ENCODE measurements at places on chromosomes 4 and X. TPM values are rescaled to one million over a fixed set of nuclear protein-coding genes. Genes with fewer than 3 reads are reported as not detected.
A peak's percentile ranks its signal among the peaks of the same experiment; 100 is the strongest.

GRCh38 chrX:79078114-79078513, 66.4 kb upstream of the GPR174 start:
- no peak overlapping the region for H3K27ac ChIP-seq
- no peak for DNase-seq
- no peak overlapping the region for H3K4me3 ChIP-seq
- H3K36me3 ChIP-seq = no peaks in the 10 kb centered on the region
- no peaks in the 10 kb centered on the region for H3K27me3 ChIP-seq
- H3K4me1 ChIP-seq = no peaks in the 10 kb centered on the region

HMX1 gene
- total RNA-seq = 5.3 TPM

- no peaks in the 10 kb centered on the region for H3K4me1 ChIP-seq
- H3K4me3 ChIP-seq = no peak overlapping the region
- H3K36me3 ChIP-seq = no peaks in the 10 kb centered on the region
These were observed 224.7 kb downstream of the ANTXR2 start for GRCh38 chr4:79848329-79848728.

UGT8 gene
- 0.55 TPM for total RNA-seq

USP17L13 gene
- not detected for total RNA-seq

- no peak overlapping the region for H3K27ac ChIP-seq
- no peaks in the 10 kb centered on the region for H3K36me3 ChIP-seq
- H3K27me3 ChIP-seq = no peaks in the 10 kb centered on the region
These were observed 34.6 kb downstream of the BCLAF3 start for GRCh38 chrX:19956306-19956705.

GRCh38 chrX:69546417-69546816, 42.3 kb downstream of the NALF2 start:
- no peak overlapping the region for H3K27ac ChIP-seq
- no peaks in the 10 kb centered on the region for H3K4me1 ChIP-seq
- H3K36me3 ChIP-seq = no peaks in the 10 kb centered on the region
- DNase-seq = no peak
- H3K27me3 ChIP-seq = no peaks in the 10 kb centered on the region
- no peak overlapping the region for H3K4me3 ChIP-seq

- H3K4me1 ChIP-seq = peaks cover 47% of the 10 kb centered on the region
- H3K27ac ChIP-seq = peak overlapping the region; percentile 94
- H3K36me3 ChIP-seq = no peaks in the 10 kb centered on the region
- no peaks in the 10 kb centered on the region for H3K27me3 ChIP-seq
These were observed 4.4 kb downstream of the MXD4 start for GRCh38 chr4:2257361-2258081.

GRCh38 chrX:112211459-112211858, 128.9 kb upstream of the TRPC5 start:
- H3K4me3 ChIP-seq = no peak overlapping the region
- H3K27me3 ChIP-seq = no peaks in the 10 kb centered on the region
- H3K27ac ChIP-seq = no peak overlapping the region
- H3K36me3 ChIP-seq = no peaks in the 10 kb centered on the region

Data from prostate gland (tissue), 2 donors.